Hematopoietic multipotent progenitor cell treated with erythropoietin and hydrocortisone succinate and interleukin-3 and kit ligand, for 6 days (in vitro differentiated cells): ENCODE measurements at places on chromosomes 4 and X.
A peak's percentile ranks its signal among the peaks of the same experiment; 100 is the strongest.

GRCh38 chr4:152512483-152512882, 23.4 kb downstream of the FBXW7 start:
- DNase-seq: no peak

- no peak for DNase-seq
Measured at GRCh38 chrX:18548996-18549395, 122.9 kb downstream of the RS1 start.

GRCh38 chr4:55258152-55258865, 87.7 kb upstream of the SRD5A3 start:
- peak; percentile 10 for DNase-seq

DNA sequence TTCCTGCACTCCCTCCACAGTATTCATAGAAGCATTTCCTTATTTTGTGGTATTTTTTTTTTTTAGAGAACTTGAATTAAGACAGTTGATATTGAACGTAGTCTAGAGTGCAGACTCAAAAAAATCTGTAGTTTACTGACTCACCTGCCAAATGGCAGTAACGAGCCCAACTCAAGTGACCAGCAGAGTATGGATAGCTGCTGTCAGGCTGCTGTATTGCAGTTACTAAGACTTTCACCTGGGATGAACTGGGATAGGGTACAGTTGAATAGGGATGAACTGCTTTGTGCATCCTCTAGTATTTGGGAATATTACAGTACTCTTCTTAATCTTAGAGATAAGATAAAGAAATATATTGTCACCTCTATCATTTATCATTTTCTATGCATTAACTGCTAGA, 7.0 kb upstream of the SLC7A11 start:
- no peak for DNase-seq
